Stimulated activated CD8-positive, alpha-beta memory T cell treated with anti-CD3 and anti-CD28 coated beads, Interleukin-7, amount 100 ng/mL, for 1 hour (primary cell): ENCODE measurements at places on chromosomes 2 and 18.

DNA sequence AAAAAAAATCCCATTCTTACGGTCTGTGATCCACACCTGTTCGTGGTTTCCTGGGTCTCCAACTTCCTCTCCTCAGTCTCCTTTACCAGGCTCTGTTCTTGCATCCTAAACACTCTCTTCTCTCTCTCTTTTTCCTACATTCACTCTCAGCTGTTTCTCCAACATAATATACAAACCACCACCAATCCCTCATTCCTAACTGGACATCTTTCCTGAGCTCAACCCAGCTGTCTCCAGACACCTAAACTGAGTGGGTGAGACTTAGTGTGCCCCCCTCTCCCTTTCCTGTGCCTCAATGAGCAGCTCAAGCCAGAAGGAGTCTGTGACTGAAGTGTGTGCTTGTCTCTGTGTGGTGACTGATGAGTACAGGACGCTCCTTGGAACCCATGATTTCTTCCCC lies 59.4 kb downstream of the LIPG start:
- DNase-seq, result no peak

DNA sequence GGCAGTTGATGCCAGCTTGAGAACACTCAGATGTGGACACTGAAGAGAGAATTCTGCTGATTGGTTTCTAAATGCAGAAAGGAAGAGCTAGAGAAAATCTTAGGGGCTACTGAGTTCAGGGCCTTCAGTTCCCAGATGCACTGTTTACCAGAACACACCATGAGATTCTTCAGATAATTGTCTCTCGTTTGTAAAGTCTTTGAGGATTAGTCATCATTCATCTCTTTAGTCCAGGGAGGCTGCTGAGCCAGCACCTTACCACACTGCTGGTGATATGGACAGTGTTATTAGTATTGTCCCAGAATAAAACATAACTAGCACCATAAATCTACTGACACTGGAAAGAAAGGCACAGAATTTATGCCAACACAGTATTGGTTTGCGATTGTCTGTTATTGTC lies 690.8 kb upstream of the CELF4 start:
- no peak for DNase-seq

GRCh38 chr2:9030190-9030589 lies 26.7 kb upstream of the MBOAT2 start:
- DNase-seq, result no peak

GRCh38 chr2:174985614-174986013 lies 19.6 kb downstream of the CHN1 start:
- no peak for DNase-seq

- DNase-seq, result no peak
These were observed 2.8 kb downstream of the PCBP1 start for GRCh38 chr2:70089983-70090525.

GRCh38 chr2:205682971-205683501 lies 735 bp downstream of the NRP2 start:
- no peak for DNase-seq

- DNase-seq, result no peak
These were observed 19.3 kb downstream of the CXCR2 start for GRCh38 chr2:218145124-218145523.

DNA sequence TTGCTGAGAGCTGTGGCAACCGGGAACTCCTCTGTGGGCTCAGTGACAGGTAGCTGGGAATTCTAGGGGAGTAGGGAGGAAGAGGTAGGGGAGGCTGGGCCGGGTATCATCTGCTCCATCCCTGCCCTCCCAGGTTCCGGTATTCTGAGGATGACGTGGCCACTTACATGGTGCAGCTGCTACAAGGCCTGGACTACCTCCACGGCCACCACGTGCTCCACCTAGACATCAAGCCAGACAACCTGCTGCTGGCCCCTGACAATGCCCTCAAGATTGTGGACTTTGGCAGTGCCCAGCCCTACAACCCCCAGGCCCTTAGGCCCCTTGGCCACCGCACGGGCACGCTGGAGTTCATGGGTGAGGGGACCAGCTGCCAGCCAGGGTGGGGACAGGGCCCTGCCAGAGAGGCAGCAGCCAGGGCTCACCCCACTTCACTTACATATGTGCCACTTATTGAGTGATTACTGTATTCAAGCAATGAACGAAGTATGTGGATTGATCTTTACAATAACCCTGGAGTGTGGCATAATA lies 8.0 kb upstream of the GMPPA start:
- no peak for DNase-seq

DNA sequence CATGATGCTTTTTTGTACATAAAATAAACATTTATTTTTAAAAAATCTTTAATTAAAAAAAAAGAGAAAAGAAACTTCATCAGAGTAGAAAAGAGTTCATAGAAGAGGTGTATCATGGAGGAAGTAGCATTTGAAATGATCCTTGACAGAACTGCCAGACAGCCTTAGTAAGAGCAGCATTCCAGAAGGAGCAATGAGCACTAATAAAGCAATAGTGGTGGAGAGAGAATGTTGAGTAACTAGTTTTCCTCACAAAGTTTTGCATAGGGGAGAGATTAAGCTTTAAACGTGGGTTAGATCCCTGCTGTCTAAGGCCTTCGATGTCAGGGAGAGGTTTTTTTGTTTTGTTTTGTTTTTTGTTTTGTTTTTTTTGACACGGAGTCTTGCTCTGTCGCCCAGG lies 29.8 kb upstream of the METTL21A start:
- DNase-seq, result no peak

DNA sequence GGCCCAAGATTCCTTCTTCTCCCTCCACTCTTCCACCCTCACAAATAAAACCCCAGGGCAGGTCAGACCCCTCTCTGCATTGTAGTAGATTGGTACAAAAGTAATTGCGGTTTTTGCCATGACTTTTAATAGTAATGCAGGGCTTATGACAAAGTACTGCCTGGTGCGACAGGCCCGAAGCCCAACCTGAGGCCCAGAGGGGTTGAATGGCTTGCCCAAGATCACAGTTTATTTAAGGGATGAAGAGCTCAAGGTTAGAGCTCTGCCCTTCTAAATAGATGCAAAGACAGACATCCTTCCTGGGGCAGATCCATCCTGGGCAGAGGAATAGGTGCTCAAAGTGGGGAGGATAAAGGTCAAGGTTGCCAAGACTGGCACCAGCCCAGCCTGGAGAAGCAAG lies 899 bp upstream of the PSTPIP2 start:
- DNase-seq, result no peak

DNA sequence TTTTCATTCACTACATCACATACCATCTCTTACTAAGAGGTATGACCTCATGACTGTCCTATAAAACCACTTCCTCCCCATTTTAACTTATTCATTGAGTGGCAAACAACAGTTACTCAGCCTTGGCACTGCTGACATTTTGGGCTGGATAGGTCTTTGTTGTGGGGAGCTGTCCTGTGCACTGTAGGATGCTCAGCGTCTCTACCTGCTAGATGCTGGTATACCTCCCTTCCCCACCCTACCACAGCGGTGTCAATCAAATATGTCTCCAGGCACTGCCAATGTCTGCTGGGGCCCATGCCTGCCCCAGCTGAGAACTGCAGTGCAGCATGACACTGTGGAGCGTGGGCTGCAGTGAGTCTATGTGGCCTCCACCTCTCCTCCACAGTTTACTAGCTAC lies 76.3 kb upstream of the MGAT4A start:
- no peak for DNase-seq

DNA sequence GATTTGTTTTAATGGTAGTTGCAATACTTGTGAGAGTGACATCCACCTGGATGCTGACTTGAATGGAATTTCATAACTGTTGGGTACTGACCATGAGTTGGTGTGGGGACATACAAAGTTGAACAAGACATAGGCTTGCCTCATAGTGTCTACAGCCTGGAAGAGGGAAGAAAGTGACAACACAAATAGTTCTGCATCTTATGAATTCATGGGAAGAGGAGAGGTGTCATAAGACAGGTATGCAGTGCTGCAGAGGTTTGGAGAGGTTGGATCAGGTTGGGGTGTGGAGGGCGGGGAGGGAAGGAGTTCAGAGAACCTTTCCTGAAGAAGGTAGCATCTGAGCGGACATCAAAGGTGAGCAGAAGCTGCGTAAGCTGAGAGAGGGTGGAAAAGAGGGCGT lies 44.0 kb downstream of the HRH4 start:
- no peak for DNase-seq

DNA sequence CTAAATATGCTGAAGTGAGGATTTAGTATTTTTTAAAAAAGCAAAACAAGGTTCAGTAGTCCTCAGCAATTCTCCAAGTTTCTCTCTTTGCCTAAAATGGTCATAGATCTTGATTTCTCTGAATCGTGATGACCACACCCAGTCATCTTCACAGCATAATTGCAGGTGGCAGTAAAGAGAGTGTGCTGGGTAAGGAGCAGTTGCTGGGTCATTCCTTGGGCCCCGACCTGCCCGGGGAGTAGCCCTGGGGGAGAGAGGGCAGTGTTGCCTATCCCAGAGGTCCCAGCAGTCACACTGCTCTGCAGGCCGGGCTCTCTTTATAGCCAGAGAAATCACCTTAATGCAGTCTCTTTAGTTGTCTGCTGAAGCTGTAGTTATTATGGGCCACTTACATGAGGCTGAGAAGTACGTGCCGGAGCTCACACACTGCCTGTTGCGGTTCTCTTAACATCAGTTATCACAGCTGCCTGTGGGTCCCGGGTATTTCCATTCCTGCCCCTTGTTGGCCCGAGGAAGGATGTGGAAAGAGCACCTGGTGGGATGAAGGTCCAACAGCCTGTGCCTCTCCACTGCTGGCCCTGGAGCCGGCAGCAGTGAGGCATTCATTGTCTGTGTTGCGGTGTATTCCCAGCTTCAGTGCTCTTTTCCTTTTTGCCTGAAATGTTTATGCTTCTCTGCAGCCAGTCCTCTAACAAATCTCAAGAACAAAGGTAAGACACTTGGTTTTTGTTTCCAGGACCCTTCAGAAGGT lies 230.1 kb downstream of the ALPK2 start:
- DNase-seq, result no peak

GRCh38 chr2:64670047-64670446 lies 16.3 kb upstream of the SERTAD2 start:
- no peak for DNase-seq

GRCh38 chr2:158460632-158461297 lies 4.0 kb downstream of the PKP4 start:
- no peak for DNase-seq

DNA sequence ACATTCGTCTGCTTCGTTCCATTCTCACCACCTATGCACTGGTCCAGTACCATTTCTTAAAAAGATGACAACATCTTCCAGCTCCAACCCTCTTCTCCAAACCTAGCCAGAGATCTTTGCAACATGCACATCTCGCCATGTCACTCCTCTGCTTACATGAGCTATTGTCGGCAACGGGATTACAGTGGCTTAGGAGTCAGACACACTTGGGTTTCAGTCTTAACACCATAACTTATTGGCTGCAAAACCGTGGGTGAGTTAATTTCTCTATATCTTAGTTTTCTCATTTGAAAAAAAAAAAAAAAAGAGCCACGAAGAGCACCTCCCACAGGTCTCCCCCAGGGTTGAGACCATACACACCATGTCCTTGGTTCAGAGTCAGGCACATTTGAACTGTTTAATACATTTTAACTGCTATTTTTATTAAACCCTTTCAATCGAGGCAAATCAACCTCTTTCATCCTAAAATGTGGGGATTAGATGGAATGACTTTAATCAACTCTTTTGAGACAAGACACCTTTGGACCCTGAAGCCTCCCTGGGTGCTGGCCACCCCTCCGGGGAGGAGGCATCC lies 889 bp downstream of the ANKRD29 start:
- DNase-seq, result no peak

DNA sequence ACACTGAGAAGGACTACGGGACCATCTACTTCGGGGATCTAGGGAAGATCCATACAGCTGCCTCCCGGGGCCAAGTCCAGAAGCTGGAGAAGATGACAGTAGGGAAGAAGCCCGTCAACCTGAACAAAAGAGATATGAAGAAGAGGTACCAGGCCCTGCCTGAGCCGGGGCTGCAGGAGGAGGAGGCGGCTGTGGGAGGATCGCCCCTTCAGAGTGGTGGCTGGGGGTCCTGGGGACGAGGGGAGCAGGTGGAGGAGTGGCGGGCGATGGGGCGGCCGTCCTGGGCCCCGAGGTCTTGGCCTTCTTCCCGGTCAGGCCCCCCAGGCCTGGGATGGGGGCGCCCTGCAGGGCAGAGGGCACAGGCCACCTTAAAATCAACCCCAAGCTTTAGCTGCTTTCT lies 524 bp downstream of the ANKRD30B start:
- DNase-seq, result no peak

DNA sequence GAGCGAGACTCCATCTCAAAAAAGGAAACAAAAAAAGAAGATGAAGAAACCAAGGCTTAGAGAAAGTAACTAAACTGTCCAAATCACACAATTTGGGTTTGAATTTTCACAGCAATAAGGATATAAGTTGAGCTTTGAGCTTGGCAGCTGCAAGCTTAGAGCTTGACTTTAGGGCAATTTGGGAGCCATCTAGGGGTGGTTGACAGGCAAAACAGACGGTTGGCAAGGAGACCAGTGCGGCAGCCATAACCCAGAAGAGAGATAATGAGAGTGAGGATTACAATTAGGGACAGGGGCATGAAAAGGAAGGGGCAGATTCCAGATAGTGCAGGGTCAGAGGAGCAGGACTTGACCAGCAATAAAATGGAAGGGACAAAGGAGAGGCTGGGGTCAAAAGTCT lies 382.2 kb upstream of the HNRNPA3 start:
- no peak for DNase-seq

- no peak for DNase-seq
These were observed 106.7 kb upstream of the PELI1 start for GRCh38 chr2:64250751-64251423.

- no peak for DNase-seq
These were observed 79.0 kb upstream of the SCG2 start for GRCh38 chr2:223681125-223681524.

DNA sequence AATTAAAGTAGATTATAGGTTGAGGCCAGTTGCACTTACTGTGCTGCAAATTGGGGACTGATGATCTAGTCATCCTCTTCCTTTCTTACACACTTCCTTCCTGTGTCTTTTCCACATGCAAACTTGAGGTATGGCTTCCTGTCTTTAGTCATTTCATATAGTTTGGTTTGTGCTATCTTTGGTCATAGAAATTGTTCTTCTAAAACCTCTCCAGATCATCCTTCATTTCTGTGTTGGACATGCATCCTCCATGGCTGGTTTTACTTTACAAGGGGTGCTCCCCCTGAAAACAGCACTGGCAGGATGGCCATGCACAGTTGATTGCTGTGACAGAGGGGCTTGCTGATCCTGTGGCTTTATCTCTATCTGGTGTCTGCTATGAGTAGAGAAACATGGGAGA lies 36.5 kb downstream of the MGAT5 start:
- DNase-seq, result no peak

GRCh38 chr2:10523406-10524189 lies 75.5 kb upstream of the ODC1 start:
- no peak for DNase-seq

- no peak for DNase-seq
These were observed 71.1 kb downstream of the RFTN2 start for GRCh38 chr2:197604117-197604860.

- no peak for DNase-seq
These were observed 492.4 kb upstream of the ACVR2A start for GRCh38 chr2:147352264-147353071.
